Activated naive CD4-positive, alpha-beta T cell (primary cell): ENCODE measurements at places on chromosomes 2 and 18.

GRCh38 chr2:225556461-225556860, 157.0 kb downstream of the NYAP2 start:
- no peak for DNase-seq

DNA sequence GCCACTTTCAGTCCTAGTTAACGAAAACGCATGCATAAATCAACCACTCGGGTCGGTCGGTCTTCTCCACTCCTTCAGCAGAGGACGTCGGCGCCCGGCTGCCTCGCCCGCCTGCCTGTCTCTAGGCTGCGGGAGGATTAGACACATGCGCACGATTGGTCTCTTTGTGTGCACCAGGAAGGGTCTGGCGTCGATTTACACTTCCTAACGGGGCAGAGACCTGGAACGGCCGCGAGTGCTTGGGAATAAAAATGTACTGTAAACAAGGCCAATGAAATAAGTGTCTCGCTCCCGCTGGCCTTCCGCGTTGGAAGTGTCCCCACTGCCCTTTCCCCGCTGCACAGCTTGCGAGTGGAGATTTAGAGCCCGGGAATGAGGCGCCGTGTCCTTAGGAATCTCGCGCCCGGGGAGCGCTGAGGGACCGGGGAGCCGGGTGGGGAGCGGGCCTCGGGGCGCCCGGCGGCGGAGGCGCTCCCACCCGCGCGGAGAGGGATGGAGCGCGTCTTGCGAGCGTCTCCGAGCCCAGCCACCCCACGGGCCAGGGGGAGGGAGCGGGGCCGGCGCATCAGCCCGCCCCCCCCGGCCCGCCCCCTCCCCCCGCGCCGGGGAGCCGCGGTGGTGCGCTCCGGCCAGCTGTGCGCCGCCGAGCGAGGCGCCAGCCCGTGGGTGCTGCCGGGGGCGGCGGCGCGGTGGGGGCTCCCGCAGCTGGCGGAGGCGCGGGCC, at the start of gene DOK6:
DOK6 (plus strand) TSS at position 636 of the 723 bp plus-strand sequence.
- DNase-seq, result no peak

- DNase-seq, result no peak
Observed at GRCh38 chr2:147017951-147018645, 826.7 kb upstream of the ACVR2A start.

DNA sequence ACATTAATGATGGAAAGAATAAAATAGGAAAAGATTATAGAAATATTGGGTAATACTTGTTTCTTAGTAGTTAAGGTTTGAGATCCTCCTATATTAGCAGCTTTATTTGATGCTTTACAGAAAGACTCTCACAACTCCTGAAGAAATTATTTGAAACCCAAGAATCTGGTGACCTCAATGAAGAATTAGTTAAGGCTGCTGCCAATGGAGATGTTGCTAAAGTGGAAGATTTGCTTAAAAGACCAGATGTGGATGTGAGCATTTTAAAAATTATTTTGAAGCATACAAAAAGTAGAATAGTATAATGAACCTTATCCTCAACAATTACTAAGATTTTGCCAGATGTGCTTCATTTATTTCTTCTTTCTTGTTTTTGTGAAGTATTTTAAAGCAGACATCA, 59.1 kb downstream of the MIB1 start:
- no peak for DNase-seq

- no peak for DNase-seq
Observed at GRCh38 chr2:27795868-27796277, 24.4 kb downstream of the MRPL33 start.

GRCh38 chr2:119252186-119253113, 28.8 kb downstream of the STEAP3 start:
- no peak for DNase-seq

GRCh38 chr2:163471947-163472346, 263.9 kb downstream of the FIGN start:
- DNase-seq, result no peak

GRCh38 chr2:179031731-179032408, 18.1 kb downstream of the CCDC141 start:
- DNase-seq, result no peak

DNA sequence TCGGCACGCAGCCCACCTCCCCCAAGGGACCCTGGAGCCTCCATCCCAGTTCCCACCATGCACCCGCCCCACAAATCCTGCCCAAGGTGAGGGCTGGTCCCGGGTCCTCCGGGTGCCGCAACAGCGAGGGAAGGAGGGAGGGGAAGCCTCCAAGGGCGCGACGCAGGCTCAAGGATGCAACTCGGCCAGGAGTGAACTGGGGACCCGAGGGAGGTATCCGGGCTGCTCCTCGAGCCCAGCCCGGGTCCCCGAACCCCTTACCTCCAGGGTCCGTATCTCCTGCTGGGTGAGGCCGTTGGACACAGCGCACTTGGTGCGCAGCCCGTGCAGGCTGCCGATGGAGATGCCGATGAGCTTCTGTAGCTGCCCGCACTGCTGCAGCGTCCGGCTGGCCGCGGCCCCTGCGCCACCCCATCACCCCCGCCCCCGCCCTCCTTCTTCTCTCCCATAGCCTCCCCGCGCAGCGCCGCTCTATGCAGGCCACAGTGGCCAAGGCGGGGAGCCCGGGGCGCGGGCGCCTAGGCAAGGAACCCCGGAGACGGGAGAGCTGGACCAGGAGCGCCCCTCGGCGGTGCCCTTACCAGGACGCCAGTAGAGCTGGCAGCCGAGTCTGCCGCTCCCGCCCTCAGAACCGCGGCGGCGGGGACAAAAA, 124.1 kb downstream of the ANKRD30BL start:
- DNase-seq, result no peak

DNA sequence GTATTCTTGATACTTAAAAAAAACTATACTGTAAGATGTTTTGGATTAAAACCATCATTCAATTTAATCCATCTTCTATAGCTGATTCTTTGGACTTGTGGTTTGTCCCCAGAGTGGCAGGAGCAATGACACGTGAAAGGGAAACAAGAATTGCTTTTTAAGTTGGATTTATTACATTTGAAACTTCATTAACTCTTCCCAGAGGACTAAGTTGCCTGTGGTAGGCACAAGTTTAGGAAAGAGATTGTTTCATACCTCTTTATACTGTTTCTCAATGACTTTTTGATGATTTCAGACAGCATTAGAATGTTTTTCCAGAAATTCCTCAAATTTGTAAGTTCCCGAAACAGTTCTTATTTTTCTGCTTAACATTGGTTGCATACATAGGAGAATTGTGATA, 41.3 kb downstream of the ACVR2A start:
- no peak for DNase-seq

DNA sequence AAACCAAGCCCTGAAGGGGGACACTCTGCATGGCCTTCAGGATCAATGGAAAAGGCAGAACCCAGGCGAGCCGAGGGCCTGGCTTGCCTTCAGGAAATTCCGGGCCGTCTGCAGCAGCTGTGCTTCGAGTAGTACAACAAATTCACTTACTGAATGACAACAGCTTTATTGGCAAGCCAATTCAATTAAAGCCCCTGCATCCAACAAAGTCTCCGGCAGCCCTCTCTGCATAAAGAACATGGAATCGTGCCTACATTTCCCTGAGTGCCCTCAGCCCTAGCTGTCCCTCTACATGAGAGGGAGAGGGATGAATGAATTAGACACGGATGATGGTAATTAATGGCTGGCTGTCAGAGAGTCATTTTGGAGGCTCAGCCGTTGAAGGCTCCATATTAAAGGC, 189.0 kb downstream of the BCL11A start:
- no peak for DNase-seq

DNA sequence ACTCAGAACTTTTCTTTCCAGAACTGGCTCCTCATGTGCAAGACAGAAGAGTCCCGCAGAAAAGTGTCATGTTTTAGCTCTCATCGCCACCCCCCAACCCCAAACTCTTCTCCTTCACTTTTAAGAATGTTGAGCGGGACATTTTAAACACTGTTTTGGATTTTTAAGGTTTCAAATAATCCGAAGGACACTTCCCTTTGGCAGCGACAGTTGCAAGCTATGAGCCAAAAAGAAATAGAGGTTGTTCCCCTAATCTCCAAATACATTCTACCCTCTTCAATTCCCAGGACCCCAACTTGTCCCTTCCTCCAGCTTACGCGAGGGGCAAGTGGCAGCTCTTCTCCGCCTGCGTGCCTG, 678 bp upstream of the UBE2E3 start:
- no peak for DNase-seq
